ENCODE measurements at places on chromosomes 3 and 15.

GRCh38 chr3:131143802-131144201 is 117.1 kb downstream of the NEK11 start:
- no peak for DNase-seq

DNA sequence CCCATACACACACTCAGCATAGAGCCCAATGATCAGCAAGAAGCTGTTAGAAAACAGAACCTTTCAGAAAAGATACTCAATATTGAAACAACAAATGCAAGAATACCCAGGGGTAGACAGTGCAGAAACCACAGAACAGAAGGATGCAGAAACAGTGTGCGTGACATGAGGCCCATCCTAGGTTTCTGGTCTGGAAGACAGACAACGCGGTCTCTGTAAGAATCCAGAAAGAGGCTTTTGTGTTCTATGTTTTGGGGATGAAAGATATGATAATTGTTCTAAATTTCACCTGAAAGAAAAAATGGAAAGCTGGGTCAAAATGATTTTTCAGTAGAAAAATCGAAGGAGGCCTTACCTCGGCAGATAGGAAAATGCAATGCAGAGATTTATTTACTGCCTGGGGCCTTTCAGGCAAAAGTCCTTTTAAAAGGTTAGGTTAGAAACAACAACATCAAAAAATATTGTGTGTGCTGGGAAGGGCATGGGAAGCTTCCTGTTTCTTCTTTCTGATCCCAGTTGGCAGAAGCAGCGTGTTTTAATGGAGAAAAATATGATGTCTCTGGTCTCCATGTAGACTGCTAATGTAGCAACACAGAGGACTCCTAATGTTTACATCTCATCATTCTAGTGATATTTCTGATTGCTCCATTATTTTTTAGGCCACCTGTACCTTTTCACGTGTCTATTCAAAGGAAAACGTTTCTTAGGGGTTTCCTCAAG is 17.0 kb downstream of the SYNM start:
- no peak for DNase-seq

DNA sequence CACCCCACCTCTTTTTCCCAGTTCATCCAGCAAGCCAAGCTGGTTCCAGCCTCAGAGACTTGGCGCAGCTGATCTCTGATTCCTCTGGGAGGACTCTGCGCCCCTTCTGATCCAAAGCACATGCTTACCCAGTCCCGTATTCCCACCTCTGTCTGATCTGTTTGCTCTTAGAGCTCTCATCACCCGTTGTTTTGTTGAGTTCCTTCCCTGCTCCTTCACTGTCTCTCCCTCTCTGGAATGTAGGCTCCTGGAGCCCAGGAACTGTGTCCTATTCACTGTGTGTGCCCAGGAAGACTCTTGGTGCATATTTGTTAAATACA is 1.3 kb upstream of the ZXDC start:
- DNase-seq, result no peak

DNA sequence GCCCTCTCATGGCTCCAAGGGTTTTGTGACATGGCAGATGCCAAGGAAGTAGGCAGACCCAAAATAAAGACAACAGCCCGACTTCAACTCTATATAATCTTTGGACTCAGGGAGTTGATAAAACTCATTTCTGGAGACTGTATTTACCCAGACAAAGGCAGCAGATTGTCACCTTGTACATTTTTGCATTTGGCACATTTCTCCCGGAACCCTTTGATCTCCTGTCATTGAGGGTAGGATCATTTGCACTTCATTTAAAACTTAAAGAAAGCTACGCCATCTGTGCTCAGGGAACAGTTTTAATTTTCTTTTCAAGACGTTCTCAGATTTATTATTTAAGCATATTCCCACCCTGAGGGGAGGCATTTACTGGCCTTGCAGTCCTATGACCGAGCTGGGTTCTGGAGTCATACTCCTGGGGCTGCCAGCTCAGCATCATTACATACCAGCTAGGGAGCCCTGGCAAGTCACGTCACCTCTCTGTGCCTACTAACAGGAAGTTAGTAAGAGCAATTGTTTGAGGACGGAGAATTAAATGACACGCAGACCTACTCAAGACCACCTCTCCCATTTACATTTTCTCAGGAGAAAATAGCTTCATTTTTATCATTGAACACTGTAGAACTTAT is 5.9 kb downstream of the CDCP1 start:
- DNase-seq, result no peak

All from HCEC 1CT (cell line).